Ovary (tissue), 10 donors: ENCODE measurements at places on chromosomes 3 and 15.

DNA sequence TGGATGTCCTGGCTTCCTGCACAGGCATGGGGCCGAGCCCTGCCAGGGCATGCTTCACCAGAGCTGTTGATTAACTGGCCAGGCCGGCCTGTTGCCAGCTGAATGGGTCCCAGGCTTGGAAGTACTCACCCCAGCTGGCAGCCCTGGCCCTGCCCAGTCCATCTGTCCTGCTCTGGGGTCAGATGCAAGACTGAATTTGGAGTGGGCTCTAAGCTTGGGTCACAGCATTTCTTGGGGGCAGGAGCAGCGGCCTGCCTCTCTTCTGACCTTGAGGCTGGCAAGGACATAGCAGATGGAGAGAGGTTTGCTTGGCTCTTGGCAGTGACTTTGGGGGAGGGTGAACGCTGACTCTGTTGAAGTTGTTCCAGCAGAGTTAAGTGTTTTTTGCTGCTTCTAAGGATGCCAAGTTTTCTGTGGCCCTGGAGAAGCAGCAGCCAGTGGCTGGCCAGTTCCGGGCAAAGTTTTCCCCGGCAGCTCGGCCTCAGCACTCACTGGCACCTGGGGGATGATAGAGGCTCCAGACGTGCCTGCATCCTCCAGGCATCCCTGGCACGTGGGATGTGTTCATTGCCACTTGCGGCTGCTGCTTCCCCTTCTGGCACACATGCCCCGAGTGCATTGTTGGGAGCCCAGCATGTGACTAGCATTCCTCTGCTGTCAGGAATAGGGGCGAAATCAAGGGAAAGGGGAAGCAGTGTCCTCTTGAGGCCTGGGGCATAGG is 22.9 kb downstream of the PDIA5 start:
- DNase-seq: peak; percentile 57

DNA sequence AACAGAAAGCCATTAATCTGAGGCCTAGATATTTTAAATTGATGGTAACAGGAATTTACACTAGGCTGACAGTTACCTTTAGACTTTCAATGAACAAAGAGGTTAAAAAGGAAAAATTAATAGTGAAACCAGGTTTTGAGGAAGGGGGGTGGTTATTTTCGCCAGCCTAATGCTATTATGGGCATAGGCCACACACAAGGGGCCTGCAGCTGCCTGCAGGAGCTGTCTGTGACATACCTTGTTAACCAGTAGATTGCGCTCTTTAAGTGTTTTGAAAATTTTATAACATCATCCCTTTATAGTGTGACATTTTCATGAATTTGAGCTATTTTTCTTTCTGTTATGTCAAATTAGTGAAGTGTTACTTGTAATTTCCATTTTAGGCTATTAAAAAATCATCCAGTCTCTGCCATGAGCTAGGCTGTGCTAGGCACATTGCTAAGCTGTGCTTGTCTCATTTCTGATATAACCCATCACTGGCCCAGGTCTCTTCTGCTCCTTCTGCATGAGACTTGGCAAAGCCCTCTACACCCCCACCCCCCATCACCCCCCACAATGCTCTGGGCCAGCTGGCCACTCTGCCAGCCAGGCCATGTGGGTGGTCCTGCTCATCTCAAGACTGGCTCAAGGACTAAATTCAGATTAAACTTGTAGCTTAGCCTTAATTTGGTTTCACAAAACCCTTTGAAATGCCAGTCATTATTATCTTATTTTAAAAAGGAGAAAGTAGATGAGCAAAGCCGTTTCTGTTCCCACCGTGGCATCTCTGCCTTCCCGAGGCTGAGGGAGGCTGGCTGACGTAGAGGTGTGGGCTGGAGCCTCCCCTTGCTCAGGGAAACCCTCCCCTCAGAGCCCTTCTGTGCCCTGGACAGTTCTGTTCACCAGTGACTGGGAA is 48.4 kb upstream of the SEC22A start:
- DNase-seq: no peak

DNA sequence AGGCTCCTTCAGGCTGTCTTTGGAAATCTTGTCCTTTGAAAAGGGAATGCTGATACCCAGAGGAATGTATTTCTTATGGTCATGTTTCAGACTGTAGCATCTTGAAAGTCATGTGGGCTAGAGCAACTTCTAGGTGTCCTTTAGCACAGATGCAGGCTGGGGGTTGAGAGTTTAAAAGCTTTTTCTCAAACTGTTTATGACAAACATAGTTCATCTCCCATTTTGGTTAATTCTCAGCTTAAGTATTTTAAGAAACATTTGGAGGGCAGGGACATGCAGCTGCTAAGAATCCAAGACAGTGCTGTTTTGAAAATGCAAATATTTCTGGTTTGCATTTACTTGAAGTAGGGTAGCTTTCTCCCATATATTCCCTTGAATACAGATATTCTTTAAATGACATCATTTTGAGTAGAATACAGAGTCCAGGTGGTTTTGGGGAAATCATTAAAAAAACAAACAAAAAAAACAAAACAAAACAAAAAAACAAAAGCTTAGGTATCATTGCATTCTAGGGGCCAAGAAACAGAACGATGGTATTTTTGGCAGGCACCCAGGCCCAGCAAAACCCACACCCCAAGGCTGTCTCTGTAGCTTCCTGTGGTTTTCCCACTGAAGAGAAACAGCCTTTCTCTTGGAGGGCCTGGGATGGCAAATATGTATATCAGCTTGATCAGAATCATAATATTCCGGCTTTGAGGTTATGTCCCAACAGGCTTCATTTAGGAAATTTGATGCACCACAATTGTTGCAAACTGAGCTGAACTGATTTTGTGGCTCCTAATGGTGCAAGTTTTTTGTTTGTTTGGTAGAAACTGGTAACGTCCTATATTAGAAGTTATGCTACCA is 120.0 kb downstream of the ATG7 start:
- no peak for DNase-seq

- DNase-seq: no peak
Measured at GRCh38 chr3:103385961-103386656, 951.3 kb downstream of the ZPLD1 start.

DNA sequence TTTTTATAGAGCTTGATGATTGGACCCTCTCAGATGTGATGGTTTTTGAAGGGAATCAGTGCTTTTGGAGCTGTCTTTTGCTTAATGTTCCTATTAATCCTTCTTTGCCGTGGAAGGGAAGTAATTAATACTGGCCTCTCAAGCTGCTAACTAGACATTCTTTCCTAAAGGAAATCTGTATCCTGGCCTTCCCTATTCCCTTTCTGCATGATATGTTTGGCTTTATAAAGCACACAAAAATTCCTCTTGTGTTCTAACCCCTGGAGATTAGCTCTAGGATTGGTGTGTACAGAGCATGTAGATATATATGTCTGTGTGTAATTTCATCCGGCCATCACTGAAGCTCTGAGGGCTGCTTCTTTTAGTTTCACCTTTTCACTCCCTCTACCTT is 6.9 kb downstream of the ATXN7 start:
- no peak for DNase-seq

- no peak for DNase-seq
Measured at GRCh38 chr3:190099099-190099498, 21.6 kb downstream of the P3H2 start.

DNA sequence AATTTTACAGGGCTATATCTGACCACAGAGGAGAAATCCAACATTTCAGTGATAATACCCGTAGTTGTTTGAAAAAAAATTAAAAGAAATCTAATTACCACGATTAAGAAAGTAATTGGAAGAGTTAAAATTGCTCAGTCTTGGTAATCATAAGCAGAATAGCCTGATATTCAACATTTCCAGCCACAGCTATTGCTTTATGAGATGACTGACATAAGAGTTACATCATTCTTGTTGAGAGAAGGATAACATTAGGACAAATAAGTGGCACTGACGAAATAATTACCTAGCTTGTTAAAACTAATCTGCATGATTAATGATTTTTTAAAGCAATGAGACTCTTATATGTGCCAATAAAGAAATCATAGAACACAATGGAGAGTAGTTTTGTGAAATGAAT is 825.0 kb upstream of the GBE1 start:
- DNase-seq: no peak

DNA sequence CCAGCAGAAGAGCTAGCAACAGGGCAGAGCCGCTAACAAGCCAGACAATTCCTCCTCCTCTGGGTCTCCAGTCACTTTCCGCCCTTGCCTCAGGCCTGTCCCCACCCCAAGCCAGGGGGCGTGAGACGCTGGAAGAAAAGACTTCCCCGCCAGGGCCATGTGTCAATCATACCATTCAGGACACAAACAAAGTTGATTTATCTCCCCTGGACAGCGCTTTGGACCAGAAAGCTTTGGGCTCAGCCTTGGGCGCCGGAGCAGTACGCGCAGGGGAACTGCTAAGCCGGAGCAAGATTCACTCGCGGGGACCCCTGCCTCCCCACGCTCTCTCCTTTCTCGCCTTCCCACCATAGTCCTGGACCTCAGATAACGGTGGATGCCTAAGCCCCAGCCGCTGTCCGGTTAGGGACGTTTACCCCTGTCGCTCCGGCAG is 479 bp downstream of the LRRC2 start:
- DNase-seq: peak; percentile 37

DNA sequence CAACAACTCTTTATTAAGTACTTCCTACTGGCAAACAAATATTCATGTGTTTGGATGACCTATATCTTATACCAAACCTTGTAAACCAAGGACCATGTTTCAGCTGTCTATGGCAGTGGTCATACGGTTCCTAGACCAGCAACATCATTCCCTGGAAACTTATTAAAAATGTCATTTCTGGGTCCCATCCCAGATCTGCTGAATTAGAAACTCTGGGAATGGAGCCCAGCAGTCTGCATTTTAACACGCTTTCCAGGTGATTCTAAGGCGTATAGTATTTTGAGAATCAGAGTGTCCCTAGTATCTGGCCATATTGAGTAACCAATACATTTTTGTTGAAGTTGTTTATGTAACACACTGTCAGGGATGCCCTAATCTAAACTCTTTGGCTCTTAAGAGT is 363.4 kb upstream of the LRRC3B start:
- DNase-seq: no peak

DNA sequence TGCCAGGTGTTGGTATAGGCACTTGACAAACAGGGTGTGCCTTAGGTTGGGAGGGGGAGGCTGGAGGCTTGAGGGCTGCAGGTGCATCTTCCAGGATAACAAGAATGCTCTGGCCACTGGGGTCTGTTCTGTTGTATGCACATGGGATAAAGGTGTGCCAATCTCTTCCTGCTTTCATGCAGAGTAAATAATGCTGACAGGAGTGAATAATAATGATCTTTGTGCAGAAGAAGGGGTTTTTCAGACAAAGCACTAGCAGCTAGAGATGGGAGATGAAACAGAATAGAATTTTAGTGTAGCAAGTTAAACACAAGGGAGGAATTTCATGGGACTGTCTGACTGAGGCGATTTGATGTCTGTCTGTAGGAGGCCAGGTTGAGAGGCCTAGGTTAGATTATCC is 1.9 kb upstream of the ROPN1 start:
- DNase-seq: no peak

- DNase-seq: no peak
Measured at GRCh38 chr3:165549037-165549436, 288.2 kb downstream of the BCHE start.

- DNase-seq: no peak
Measured at GRCh38 chr3:142115867-142116668, 33.3 kb downstream of the TFDP2 start.

GRCh38 chr3:107825556-107825955 is 265.3 kb downstream of the CD47 start:
- no peak for DNase-seq

- DNase-seq: no peak
Measured at GRCh38 chr3:123310741-123311140, 109.0 kb downstream of the SEC22A start.

DNA sequence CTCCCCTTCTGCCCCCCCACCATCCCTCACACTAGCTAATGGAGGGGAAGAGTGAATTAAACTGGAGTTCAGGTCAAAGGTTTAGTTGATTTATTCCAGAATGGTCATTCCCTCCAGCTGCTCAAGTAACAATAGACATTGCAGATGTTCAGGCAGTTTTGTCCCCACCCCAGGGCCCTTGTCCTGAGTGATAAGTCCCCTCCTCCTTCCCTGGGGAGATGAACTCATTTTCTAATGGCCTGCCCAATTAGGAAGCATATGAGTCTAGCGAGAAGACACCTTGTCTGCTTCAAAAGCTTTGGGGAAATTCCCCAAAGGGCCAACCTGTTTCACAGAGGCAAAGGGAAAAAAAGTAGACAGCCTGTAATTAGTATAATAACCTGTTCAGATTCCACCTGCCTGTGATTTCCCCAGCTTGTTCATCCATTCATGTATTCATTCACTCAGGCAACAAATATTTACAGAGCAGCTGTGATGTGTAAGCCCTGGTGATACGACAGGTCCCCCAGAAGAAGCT is 165.3 kb downstream of the SHQ1 start:
- no peak for DNase-seq

DNA sequence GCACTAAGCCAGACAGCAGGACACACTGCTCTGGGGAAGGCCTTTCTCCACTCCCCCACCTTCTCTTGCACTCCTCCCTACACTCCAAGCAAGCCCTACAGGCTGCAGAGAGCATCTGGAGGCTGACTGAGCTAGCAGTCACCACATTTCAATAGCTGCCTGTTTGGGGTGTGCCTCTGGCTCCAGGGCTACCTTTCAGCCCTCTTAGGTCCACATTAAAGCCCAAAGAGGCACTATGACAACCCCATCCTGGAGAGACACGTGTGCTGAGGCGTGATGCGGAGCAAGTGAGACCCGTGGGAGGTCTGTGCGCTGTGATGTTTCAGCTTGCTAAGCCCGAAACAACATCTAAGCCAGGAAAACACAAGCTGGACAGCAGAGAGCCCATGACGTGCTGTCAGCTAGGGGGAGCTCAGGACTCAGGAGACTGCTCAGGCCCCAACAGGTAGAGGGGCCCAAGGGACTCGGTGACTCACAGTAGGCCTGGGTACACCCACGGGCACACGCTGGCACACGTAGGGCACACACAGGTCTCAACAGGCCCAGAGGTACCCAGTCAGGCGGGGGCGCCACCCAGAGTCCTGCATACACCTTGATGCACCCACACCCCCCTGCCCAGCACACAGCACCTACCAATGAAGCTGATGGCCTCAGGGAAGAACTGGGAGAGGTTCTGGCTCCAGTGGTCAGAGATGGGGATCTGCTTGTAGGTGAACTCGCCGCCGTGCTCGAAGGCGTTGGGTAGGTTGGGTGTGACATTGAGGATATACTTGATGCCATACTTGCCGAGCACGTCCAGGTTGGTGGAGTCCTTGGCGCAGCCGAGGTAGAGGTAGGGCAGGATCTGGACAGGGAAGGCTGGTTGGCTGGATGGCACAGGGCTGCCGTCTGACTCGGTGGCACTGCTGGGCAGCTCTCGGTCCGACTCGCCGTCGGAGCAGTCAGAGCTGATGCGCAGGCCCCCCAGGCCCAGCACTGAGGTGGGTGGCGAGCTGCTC is 2.8 kb downstream of the DUSP7 start:
- peak; percentile 43 for DNase-seq
